ENCODE measurements at places on chromosomes 6 and 20.

DNA sequence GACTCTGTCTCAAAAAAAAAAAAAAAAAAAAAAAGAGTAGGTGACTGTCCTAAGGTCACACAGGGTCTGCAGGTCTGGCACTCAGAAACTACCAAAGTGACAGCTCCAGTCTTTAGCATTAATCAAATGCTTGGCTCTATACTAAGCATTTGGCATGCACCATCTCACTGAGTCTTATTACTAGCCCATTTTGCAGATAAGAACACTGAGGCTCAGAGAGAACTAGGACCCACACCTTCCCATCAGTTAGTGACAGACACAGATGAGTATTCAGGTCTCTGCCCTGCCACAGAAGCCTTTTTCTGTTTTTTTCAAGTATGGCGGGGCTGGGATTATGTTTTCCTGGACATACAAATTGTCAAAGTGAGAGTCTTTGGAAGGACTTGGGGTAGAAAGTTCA lies 23.1 kb upstream of the VSTM2L start:
- no peak for DNase-seq

DNA sequence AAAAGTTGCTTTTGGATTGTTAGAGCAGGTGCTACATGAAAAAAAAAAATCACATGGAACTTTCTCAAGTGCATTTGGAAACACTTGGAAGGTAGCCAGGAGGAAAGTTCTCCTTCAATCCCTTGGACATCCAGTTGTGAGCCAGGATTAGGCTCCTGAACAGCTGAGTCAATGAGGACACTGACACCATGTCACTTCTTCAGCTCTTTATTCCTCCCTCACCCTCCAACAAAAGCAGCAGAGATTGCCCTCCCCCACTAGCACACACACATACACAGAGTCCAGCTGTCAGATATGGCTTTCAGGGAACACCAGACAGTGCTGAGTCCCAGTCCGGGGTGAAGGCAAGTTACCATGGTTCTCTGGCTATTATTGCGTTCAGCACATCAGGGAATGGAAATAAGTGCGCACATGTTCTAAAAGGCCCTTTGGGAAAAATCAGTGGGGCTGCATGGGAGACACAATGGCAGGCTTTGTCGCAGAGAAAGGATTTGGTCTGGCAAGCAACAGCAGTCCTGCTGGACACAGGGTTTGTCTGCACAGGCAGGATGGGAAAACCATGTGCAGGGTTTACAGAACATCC lies 124.7 kb upstream of the MARCKS start:
- DNase-seq, result no peak

GRCh38 chr6:125048274-125048673 lies 86.0 kb downstream of the RNF217 start:
- no peak for DNase-seq

DNA sequence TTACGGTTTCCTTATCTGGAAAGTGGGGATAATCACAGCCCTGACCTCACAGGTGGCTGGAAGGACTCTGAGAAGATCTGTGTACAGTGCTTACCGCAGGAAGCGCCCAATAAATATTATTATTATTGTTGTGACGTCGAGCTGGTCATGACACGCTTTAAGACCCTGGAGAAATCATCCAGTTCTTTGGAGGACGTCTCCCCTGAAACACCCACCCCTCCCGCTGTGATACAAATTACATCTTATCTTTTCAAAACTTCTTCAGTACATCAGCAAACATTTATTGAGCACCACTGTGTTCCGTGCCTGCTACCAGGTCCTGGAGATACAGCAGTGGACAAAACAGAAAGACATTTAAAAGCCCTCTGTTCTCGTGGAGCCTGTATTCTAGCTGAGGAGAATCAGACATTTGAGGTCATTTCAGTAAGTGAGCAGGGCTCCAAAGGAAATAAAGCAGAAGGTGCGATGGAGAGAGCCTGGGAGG lies 118.7 kb downstream of the CEBPB start:
- no peak for DNase-seq

GRCh38 chr6:105321207-105321606 lies 81.7 kb downstream of the PREP start:
- DNase-seq, result no peak

DNA sequence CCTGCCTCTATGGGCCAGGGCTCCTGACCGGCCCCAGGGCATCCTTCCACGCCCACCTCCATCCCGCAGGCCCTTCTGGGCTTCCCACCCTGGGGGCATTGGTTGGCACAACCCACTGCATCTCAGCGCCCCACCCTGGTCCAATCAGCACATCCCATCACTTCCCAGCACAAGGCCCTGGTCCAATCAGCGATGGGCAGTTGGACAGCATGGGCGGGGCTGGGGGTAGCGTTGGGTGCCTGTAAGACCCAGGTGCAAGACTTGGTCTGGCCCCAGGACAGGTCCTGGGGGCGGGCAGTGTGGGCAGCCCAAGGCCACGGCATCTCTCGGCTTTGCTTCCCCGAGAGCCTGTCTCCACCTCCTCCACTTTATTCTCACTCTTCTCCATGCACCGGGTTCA lies 298.5 kb downstream of the BMP7 start:
- no peak for DNase-seq

GRCh38 chr6:89950879-89951391 lies 56.7 kb downstream of the GJA10 start:
- DNase-seq, result no peak

- no peak for DNase-seq
These were observed 37.3 kb upstream of the MLN start for GRCh38 chr6:33841070-33841469.

- no peak for DNase-seq
These were observed 184.2 kb upstream of the LAMP5 start for GRCh38 chr20:9330151-9330550.

DNA sequence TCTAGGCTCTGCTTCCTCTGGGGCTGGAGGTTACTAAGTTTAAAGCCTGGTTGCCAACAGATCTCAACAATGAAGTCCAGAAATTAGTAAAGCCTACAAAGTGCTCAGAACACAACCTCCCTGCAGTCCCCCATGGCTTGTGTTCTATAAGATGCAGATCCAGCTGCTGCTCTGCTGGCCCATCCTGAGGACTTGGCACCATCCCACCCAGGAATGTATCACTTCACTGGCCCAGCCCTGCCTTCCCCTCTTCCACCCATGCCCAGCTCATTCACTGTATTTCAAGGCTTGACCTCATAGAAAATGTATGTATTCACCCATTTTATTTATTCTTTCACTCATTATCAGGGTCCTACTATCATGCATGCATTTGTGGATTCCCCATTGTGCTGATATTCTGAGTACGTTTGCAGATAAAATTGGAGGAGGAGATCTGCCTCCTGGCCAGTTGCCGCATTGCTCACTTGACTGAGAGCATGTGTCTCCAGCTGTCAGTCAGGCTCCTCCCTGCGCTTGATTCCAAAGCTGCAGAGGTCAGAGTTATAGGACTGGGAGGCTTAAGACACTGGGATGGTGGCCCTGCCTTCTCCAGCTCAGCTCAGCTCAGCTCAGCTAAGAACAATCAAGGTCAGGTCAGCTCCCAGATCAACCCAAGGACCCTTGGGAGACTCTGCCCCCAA lies 104.8 kb downstream of the MAFB start:
- no peak for DNase-seq

DNA sequence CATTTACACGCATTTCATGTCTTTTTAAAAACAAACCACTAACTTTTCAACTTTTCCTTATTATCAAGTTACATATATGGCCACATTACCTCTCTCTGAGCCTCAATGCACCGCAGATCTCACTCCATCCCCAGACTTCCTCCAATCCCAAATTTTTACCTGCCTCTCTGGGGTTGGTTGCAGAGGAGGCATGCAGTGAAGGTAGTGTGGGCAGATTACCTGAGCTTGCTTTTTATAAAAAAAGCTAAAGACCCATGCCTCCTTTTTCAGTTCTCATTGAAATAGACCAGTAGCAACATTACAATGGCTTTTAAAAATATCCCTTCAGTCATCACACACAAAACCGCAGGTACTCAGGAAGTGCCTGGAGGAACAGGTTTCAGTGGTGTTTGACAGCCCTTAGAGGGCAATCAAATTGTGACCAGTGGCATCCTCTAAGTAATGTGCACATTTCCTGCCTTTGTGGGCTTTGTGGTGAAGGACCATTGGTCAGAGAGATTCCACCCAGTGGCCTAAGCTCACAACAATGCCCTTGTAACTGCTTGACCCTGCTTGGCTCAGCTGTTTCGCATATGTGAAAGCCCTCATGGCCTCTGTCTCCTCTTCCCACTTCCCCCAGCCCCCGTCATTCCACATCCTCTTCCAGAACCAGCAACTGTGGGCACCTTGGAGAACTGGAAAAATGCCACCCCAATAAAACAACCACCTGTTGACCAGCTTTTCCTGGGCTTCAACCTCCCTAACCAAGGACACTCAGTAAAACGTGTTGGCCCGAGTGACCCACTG lies 30.2 kb upstream of the IL17A start:
- no peak for DNase-seq

- no peak for DNase-seq
These were observed 80.1 kb downstream of the PTPN1 start for GRCh38 chr20:50590348-50590664.

GRCh38 chr6:36657271-36657670 lies 21.2 kb upstream of the CDKN1A start:
- no peak for DNase-seq

GRCh38 chr20:40197691-40198090 lies 491.3 kb downstream of the MAFB start:
- DNase-seq, result no peak

DNA sequence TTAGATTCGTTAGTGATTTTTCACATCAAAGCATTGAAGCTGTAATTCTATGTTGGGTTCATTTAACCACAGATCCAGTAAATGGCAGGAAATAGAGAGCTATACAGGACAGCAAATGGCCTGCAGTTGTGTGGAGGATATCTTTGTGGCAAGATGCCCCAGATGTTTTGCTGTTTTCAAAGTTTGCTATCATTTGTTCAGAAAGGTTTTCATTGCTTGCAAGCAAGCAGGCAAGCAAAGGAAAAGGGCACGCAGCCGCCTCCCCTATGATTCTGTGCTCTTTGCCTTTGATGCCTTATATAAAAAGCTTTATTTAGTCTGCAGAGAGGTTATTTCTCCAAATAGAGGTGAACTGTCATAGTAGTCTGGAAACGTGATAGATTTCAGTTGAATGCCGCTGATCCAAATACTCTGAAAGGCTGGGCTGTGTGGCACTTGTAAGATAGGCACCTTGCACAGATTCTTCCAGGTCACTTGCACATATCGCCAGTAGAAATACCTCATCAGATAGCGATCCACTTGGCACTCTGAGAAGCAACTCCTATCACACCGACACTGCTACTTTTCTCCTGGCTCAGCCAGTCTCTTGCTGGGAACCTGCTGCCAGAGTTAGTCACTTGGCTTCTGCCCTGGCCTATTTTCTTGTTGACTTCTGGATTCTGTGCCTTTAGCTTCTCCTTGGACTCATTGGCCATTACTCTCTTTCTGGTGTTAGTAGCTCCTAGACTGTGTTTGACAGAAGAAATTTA lies 66.4 kb downstream of the UTRN start:
- no peak for DNase-seq

DNA sequence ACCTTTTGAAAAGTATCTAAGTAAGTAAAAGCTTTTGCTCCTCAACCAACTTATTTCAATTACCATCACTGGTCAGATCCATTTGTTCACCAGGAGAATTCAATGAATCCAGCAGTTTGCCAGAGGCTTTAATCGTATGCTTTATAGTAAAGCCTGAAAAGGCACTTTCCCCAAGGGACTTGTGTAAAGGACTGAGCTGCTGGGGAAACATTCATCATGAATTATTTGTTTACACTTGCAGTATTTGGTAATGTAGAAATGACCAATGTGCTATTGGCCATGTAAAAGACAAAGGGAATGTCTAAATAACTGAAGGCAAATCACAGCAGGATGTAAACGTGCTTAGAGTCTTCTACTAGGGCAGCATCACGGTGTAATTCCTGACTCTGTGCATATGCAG lies 471.4 kb downstream of the ADGRB3 start:
- no peak for DNase-seq

DNA sequence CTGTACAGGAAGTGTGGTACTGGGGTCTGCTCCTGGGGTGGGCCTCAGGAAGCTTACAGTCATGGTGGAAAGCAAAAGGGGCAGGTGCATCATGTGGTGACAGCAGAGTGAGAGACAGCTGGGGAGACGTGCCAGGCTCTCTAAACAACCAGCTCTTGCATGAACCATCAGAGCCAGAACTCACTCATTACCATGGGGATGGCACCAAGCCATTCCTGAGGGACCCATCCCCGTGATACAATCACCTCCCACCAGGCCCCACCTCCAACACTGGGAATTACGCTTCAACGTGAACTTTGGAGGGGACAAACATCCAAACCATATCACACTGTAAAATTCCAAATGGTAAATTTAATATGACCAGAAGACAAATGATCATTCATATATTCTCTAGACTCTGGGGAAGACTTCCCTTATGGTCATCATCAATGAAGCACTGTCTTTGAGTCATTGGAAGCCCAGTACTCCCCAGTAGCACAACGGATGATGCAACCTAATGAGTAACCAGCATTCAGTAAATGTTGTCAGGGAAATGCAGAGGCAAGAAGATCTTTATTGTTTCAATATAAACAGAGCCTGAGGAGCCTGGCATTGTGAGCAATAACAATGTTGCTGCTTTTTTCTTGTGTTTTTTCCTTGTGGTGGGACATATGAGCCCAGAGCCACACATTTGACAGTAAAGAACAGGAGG lies 48.2 kb upstream of the RALY start:
- no peak for DNase-seq

DNA sequence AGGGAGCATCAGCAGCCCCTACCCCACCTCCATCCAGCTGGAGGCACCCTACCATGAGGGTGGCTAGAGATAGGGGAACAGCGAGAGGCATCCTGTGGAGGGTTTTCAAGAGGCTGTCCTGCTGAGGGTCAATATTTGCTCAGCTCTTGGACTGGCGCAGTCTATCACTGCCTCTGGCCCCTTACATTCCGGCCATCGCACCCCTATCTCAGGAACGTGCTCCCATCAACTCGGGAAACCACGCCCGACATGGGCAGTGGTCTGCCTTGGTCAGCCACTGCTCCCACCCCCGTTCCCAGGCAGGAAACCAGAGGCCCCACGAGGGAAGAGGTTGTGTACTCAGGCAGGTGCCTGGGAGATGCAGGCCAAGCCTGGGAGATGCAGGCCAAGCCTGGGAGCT lies 57.9 kb downstream of the VEGFA start:
- no peak for DNase-seq

All from omental fat pad (tissue), 4 donors.